ENCODE measurements at places on chromosomes 1 and 21.

DNA sequence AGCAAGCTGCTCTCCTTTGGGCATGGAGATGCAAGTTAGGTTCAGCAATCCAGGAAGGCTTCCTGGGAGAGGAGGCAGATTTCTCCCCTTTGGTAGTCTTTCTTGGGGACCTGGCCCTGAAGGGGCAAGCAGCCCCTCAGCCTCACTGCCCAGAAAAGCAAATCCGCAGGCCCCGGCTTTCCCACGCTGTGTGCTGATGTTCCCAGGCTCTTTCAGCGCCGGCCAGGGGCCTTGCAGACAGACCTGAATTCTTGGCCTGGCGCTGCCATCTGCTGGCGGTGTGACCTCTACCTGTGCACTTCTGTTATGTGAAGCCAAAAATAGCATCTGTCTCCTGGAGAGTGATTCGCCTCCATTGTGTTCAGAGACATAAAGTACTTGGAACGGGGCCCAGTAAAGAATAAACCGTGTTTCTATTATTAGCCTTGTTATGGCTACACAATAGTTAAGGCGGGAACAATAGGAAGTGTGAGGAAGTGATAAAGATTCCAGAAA, 64.8 kb downstream of the ALPL start:
- DNase-seq = peak; percentile 45

GRCh38 chr1:201741763-201742342, 87.1 kb upstream of the IPO9 start:
- DNase-seq = no peak

DNA sequence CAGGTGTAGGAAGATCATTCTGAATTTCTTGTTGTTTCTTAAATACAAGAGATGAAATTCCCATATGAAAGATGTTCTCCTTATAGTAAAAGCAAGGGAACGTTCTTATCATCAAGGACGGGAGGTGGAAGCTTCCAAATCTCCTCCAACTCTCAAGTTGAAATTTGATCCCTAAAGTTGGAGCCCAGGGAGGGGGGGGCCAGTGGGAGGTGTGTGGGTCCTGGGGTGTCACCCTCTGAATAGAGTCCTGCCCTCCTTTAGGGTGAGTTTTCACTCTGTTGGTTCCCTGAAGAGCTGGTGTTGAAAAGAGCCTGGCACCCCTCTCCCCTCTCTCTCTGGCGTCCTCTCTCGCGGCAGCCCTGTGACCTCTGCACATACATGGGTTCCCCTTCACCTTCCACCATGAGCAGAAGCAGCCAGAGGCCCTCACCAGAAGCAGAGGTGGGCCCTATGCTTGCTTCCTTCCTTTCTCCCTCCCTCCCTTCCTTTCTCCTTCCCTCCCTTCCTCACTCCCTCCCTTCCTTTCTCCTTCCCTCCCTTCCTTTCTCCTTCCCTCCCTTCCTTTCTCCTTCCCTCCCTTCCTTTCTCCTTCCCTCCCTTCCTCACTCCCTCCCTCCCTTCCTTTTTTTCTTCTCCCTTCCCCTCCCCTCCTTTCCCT, 10.0 kb upstream of the TRIM17 start:
- no peak for DNase-seq

GRCh38 chr1:220924331-220924970, 45.2 kb downstream of the HLX start:
- no peak for DNase-seq

DNA sequence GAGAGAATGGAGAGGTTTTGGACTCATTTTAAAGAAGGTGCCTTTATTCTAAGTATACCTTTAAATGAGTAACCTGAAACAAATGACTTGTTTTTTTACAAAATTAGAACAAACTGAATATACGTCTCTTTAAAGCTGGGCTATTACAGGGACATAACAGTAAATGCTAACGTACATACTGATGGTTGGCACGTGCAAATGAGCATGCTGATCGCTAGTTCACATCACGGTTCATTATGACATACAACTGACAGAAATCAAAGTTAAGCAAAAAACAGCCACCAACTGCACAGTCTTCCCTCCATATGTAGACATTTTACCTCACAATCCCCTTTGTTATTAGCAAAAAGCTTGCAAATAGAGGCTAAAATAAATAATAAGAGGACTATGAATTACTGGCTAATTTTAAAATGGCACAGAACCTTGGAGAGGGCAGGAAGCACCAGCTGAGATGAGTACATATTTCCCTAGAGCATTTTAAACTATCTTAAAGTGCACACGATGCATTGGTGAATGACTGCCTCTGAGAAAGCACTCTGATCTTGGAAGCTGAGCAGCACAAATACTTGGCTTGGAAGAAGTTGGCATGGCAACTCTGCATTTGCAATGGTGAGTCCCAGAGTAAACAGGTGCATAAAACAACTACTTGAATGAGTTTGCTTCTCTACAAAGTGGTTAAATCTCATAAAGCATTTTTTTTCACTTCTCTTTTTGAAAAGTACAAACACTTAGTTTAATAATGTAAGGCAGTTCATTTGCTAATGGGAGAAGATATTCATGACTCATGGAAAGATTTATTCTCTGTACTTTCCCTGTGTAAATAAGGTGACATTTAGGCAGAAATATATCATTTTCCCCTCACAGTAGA, 204.7 kb downstream of the LHX8 start:
- DNase-seq = peak; percentile 50

DNA sequence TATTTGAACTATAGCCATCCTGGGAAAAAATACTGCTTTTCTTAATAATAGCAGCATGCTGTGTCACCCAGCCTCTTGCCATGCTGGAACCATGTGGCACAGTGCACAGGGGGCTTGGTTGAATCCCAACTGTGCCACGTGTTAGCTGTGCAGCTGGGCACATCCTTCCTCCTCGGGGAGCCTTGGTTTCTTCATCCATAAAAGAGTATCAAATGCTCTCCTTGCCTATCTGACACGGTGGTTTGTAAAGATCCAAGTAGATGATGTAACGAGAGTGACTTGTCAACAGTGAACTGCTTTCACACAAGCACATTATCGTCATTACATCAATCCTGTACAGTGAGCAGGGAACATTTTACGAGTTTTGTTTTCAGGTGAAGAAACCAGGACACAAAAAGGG, 24.4 kb downstream of the VASH2 start:
- no peak for DNase-seq

DNA sequence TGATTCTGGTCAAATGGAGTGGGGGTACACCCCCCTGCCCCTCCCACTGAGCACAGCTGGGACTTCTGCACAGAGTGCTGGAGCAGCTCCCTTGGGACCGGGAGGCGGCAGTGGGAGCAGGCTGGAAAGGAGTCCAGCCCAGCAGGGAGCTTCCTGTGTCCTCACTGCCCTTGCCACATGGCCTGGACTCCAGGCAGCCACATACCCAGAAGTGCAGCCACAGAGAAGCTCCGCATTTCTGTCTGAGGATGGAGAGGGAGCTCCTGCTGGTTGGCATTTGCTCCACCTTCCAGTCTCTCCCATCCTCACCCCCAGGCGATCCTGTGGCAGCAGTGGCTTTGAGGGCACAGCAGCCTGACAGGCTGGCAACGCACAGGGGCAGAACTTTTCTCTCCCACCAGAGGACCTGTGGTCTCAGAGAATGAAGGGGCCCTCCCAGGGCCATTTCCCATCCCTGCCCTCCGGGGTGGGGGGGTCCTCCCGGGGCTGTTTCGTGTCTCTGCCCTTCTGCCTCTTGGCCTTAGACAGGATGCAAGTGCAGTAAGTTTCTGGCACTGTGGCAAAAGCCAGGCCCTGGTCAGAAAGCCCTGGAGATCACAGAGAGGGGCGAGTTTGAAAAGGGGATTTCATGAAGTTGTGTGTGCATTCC, 103.6 kb upstream of the COL6A1 start:
- DNase-seq = no peak

DNA sequence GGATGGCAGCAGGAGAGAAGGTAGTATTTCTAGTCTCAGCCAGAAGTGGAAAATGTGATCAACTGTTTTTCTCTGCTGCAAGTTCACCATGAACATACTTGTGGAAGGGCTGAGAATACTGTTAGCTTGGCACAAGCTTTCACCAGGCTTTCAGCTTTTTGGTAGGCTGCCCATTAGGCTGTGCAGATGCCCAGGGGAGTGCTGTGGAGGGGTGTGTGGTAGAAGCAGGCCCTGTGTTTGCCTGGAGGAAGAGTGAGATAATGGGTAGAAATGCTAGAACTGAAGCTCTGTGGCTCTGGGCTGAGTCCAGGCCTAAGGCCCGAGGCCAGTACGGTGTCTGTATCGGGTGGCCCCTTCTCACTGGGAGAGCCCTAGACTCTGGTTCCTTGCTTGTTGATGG, 9.8 kb downstream of the DNAJC6 start:
- DNase-seq = no peak

DNA sequence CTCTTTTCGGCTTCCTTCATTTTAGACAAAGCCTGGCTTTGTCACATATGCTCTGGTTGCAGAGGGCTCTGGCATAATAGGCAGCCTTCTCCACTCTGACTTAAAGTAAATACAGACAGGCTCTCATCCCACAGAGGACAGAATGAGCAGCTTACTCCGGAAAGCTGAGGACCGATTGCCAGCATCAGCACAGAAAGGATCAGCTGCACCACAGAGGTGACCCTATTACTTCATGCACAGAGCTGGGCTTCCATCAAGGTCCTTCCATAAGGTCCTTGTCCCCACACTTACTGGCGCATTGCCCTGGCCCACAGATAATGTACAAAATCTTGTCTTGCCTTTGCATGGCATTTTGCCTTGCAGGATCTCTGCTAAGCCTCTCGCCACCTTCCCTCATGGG, 67.6 kb downstream of the SEC16B start:
- no peak for DNase-seq

DNA sequence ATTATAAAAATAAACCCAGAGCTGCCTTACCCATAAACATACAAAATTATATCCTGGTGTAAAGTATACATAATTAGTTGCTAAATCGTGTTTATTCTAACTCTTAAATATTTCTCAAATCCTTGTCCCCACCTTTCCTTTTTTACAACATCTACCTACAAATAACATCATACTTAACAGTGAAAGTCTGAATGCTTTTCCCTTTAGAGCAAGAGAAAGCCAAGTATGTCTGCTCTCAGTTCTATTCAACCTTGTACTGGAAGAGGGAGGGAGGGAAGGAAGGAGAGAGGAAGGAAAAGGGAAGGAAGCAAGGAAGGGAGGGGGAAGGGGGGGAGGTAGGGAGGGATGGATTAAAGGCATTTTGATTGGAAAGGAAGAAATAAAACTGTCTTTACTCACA, 14.6 kb downstream of the DOCK7 start:
- no peak for DNase-seq

DNA sequence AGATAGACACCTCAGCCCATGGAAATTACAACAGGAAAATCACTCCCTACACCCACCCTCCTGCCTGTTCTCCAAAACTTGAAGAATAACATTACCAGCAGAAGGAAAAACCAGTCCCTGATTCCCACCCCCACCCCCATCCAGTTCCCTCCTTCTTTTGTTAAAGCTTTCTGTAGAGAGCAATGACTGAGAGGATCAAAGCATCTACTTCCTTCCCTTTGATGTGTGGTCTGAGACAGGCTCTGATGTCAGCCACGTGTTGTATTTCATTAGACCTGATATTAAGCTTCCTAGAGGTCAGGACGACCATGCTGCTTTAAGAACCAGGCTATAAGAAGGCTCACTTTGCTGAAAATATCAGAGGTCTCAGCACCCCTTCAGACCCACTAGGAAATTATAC, 73.9 kb upstream of the HAO2 start:
- DNase-seq = peak; percentile 17

DNA sequence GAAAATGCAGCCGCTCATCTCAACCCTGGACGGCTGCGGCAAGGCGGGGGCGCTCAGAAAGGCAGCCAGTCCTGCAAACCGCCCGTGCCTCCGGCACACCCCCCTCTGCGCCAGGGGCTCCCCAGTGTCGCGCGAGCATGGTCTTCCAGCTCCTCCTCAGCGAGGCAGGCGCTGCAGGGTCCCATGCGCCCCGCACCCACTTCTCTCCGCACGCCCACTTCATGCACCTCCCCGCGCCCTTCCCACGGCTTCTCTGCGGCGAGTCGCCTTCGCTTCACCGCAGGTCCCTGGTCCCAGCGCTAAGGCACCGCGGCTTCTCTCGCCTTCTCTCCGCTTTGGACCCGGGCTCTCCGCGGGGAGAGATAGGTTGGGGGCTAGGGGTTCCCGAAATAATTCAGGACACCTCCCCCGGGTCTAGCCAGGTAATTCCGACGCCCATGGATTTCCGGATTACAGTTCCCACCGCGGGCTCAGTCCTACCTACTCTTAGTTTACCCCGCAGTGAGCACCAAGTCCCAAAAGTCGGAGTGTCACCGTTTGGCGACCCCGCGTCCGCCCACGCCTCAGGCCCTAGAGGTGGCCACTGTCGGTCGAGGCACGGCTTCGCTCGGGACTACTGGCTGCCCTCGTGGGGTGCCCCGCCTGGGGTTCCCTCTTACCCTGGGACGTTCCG, 67.5 kb downstream of the SYT2 start:
- DNase-seq = no peak

DNA sequence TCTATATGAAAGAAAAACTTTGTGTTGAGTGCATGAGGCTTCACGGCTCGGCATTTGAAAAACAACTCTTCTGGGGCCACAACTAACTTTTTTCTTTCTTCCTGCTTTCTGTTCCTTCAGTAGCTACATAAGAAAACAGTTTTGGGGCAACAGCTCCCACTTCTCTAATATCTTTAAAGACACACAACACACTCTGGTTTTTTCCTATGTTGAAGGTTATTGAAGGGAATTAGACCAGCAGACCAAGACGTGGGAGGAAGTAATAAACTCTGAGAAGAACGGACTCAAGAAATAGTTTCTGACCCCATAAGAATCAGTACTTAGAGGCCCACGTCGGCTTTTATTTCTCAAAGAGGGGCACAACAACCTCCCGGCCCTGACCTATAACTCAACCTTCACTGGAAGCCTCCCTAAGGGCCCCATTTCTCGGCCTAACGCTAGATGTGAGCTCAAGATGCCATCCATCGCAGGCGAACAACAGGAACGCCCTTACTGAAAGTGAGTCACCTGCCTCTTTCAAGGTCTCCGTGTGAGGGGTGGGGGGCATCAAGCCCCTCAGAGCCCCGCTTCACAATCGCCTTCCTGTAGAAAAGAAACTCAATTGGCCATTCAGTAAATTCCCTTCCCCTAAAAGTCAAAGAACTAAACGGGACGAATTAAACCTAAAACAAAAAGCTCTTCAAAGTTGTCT, 844 bp downstream of the ZMYM6 start:
- DNase-seq = peak; percentile 61

DNA sequence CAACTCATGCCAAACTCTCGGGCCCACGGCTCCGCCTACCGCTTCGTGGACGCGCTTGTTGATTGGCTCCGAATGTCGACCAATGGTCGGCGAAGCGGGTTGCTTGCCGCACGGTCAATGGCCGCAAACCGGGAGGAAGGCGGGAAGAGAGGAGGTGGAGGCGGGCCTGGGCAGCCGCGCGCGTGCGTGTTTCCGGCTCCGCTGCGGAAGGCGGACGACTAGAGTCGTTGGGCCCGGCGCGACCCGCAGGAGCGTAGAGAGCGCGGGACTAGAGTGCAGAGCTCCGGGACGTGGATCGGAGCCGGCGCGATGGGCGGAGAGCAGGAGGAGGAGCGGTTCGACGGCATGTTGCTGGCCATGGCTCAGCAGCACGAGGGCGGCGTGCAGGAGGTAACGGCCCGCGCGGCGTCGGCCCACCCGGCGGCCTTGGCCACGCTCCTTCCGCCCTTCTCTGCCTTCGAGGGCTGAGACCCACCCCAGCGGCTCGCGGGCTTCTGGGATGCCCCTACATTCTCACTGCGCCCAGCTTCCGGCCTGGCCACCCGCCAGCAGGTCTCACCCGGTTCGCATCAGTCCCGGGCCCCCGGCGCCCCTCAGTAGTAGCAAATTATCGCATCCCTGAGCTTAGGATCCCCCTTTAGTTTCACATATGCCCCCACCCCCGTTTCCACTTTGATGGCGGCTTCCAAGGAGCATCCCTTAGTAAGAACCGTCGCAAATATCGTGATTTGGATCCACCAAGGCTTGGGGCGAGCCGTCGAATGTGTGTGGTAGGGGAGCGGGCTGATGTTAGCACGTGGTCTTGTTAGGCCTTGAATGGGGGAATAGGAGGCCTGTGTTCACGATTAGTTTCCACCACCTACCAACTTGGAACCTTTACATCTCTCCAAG, at the start of gene NUDC:
Gene NUDC, plus strand, starts transcription at position 204 of the 891 bp plus-strand sequence. Its CDS starts 106 bp downstream, at position 310.
- peak; percentile 98 for DNase-seq

Measured in NAMALWA (cell line).